ENCODE measurements at places on chromosomes 1 and 21.

DNA sequence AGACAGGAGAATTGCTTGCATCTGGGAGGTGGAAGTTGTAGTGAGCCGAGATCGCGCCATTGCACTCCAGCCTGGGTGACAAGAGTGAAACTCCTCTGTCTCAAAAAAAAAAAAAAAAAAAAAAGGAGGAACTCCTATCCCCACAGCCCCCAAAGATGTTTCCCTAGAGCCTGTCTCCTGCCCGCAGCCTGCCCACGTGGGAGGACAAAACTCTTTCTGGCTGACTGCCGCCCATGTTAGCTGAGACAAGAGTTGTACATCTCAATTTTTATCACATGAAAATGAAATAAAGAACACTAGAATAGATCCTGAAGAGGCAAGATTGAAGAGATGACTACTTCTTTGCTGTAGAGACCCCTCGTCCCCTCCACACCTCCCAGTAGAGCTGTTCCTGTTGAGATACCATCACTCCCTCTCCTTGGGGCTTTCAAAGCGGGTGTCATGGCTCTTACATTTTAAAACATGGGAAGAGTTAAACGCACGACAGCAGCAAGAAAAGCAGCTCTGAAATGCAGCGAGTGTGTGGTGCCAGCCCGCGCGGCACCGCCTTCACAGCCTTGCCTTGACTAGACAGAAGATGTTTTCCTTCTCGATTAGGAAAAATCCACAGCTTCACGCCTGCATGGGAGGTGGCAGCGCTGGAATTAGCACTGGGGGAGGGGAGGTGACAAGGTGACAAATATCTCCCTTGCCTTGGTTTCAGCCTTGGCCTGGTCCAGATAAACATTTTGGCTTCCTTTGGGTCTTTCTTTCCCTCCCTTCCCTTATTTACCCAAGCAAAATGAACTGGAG lies 253.4 kb upstream of the CSF3R start:
- no peak for DNase-seq

- no peak for DNase-seq
These were observed 68.7 kb downstream of the KCNN3 start for GRCh38 chr1:154801234-154802011.

DNA sequence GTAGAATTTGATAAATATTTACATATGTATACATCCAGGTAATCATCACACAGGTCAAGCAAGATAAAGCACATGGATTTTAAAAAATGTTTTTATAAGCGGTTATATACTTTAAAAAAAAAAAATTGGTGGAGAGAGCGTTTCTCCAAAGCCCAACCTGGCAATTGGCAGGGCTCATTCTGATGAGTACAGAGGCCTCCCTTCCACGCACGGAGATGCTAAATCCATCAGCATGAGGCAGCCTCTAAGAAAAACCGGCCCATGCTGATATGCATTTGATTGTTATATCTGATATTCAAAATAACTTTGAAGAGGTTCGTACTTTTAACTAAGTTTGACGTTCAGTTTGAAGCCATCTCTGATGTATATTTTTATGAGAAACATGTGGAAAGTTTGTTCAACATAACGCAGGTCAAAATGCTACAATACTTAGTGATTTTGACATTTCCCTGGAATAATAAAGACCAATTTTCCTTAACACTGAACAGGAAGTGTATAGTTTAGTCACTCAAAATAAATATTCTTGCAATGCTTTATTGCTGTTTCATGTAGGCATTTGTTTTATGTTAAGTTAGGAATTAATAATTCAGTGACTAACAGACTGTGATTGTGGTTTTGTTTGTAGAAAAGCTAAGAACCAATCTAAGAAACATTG lies 151.7 kb downstream of the NR5A2 start:
- DNase-seq = no peak

GRCh38 chr1:116794804-116795481 lies 40.7 kb downstream of the CD2 start:
- no peak for DNase-seq

DNA sequence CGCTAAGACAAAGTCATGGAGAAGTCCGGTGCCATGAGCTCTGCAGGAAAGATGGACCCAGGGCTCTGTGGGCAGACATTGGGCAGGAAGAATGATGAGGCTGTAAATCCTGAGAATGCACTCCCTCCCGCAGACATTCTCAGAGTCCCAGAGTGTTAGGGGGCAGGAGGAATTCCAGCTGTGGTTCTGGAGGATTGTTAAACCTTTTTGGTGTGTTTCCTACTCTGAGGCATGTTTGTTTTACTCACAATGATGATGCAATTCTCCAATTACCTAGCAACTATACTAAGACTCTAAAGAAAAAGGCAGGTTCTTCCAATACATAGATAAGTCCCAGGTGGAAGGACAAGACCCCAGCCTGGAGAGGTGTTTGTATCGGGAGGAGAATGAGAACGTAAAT lies 2.8 kb upstream of the CAPN9 start:
- no peak for DNase-seq

All from CD4-positive, alpha-beta T cell treated with Interferon alpha-2 for 1 hour (primary cell).